Upper lobe of right lung (tissue), 1 donor: ENCODE measurements at places on chromosomes 1 and 21.

DNA sequence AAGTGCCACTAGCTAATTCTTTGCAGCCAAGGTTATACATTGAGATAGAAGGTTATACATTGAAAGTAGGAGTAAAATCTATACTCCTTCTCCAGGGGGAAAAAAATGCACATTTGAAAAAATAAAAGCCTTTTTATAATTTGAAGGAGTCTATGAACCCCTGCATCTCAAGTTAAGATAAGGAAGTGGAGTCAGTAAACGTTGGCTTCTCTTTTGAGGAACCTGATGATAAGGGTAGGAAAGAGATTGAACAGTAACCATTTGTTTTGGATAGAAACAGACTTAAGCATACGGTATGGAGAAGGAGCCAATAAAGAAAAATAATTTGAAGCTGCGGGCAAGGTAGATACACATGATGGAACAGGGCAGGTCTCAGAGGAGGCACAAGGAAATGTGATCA is 64.1 kb downstream of the RPAP2 start:
- no peak for DNase-seq

- DNase-seq: no peak
These were observed 10.3 kb downstream of the DONSON start for GRCh38 chr21:33578214-33578613.

DNA sequence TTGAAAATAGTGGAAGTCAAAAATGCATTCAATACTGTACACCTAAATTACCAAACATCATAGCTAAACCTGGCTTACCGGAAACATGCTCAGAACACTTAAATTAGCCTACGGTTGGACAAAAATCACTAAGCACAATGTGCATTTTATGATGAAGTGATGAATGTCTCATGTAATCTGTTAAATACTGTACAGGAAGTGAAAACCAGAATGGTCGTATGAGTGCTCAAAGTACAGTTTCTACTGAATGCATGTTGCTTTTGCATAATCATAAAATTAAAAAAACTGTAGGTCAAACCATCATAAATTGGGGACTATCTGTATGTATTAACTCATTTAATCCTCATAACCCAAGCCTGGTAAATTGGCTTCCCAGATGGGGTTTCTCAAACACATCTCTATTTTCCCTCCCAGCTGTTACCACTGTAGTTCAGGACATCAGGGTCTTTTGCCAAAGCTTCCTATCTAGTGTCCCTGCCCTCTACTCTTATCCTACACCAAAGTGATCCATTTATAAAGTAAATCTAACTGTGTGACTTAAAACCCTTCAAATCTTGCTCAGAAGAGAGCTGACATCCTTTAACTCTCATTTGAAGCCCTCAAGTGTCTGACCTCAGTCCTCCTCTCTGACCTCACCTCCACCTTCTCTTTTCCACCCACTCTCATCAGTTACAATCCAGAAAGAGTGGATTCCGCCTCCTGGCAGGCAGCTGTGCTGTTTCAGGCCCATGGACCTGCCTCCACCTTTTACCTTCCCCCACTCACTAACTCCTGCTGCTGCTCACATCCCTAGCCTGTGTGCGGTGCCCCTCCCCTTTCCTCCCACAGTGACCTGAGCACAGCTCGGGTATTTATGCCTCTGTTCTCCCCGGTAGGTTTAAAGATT is 356.4 kb upstream of the ST6GALNAC5 start:
- no peak for DNase-seq

DNA sequence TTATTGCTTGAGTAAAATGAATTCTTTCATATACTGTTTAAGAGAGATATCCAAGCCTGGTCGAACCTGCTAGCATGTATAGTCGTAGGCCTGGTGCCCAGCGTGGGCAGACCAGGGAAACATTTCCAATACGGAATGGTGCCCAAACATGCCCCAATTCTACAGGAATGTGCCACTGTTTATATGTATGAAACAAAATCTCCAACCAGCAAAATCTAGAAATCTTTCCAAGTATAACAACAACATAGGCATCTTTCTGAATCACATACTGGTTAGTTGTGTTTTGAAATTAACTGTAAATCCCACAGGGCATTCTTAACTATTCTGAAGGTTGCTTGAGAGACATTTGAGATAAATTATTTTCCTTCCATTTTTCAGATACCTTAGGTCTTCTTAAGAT is 17.0 kb upstream of the ABCD3 start:
- DNase-seq: no peak

- DNase-seq: peak; percentile 89
These were observed 3.0 kb downstream of the TRIM46 start for GRCh38 chr1:155176544-155177071.

DNA sequence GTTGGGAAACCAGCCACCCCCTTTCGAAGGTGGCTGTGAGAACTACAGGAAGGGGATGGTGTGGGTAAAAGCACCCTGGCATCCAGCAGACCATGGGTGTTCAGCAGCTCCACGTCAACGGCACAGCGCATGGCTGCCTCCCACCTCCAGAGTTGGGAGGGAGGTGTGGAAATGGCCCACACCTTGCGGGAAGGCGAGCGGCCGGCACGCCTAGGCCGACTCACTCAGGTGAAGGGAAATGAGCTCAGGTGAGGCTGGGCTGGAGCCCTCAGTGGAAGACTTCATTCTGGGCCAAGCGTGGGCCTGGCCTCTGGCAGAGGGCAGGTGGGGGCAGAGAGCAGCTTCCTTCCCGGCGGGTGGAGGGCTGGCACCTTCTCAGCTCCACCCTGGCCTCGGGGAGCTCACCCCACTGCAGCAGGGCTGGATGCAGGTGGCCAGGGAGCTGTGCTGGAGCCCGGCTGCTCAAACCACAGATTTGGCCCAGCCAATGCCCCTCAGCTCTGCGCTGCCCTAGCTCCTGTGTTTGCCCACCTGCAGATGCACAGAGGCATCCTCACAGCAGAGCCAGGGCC is 24.8 kb upstream of the ALDH4A1 start:
- no peak for DNase-seq

GRCh38 chr21:42939582-42940413 is 14.4 kb upstream of the ERVH48-1 start:
- DNase-seq: peak; percentile 7

DNA sequence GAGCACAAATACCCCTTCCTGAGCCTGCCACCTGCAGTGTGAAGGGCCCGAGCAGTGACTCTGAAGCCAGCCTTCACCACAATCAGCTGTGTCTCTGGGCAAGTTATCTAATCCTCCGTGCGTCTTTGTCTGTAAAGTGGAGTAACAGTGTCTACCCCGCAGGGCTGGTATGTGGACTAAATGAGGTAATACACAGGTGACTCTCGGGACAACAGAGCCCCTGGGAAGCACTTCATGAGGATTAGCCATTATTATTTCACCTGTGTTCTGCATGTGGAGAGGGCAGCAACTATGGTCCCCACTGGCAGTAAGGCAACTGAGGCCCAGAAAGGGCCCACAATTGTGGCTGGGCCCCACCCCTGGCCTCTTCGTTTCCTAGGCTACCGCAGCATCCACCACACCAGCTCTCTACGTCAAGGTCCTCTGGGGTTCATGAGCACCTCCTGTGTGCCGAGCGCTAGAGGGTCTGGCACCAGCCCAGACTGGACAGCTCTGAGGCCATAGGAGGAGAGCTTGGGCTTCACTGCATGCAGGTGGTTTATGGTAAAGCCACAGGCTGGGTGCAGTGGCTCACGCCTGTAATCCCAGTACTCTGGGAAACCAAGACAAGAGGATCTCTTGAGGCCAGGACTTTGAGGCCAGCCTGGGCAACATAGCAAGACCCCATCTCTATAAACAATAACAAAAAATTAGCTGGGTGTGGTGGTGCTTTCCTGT is 41.3 kb upstream of the LRP8 start:
- DNase-seq: peak; percentile 54

DNA sequence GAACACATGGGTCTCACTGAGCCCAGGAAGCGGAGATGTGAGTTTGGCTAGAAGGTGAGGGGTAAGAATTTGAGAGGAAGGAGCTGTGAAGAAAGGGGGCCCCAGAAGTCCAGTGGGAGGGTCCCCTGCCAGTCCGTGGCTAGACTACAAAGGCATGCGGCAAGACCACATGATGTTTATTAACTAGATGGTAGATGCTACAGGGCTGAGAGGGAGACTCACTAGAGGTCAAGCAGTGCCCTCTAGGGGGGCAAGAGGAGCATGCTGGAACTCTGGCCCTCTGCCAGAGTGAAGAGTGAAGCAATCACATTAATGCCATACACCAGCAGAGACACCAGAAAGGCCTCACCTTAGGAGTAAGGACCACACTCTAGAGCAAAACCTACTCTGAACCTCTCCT is 12.2 kb downstream of the KIAA0319L start:
- DNase-seq: no peak

GRCh38 chr1:31564606-31564989 is 11.7 kb upstream of the TINAGL1 start:
- peak; percentile 43 for DNase-seq

DNA sequence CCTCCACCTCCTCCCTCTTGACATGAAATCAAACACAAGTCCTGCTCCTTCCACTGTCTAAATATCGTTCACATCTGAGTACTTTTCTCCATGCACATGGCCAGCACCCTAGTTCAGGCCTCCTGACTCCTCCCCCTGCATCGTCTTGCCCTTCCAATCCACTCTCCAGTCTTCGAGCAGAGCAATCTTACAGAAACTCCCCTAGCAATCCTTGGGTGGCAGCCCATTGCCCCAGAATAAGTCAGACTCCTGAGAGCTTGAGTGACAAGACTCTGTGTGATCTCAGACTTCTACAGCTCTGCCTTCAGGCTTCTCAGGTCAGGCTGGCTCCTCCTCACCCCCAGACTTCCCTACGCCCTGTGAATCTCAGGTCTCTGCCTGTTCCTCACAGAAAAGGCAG is 5.5 kb downstream of the SH2D2A start:
- DNase-seq: no peak

GRCh38 chr21:45384656-45385548 is 20.1 kb upstream of the COL18A1 start:
- DNase-seq: peak; percentile 36

GRCh38 chr1:63662841-63663240 is 69.6 kb downstream of the PGM1 start:
- DNase-seq: no peak

GRCh38 chr1:35558374-35559316 is 1.0 kb downstream of the NCDN start:
- DNase-seq: no peak

DNA sequence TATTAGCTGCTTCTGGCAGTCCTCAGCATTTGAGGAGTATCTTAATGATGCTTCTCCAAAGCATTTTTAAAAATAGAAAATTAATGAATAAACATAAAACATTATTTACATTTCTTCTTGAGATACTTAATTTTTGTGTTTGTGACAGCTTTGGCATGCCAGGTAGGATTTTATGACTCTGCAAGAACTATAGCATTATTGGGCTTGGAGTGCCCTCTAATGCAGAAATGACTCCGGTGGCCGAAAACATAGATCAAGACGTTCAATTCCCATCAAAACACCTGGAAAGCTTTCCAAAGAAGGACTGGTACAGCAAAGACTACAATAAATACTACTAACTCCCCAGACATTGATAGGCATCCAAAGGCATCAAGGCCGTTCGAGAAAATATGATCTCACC is 366.4 kb upstream of the CXADR start:
- DNase-seq: no peak

DNA sequence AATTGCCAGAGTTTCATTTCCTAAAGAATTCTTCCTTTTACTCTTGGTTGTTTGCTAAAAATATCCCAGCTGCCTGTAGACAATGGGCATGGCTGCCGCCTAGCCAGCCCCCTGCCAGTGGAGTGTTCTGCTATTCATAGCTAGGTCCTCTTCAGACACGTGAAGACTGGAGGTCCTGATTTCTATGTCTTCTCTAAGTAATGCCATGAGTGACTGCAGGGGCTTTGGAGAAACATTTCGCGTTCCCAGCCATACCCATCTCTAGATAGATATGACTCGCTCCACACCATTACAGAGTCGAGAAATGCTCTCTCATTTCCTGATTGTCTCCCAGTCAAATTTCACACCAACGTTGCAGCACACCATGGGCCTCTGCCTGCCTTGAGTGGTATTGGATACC is 99.5 kb upstream of the BACE2 start:
- DNase-seq: no peak

DNA sequence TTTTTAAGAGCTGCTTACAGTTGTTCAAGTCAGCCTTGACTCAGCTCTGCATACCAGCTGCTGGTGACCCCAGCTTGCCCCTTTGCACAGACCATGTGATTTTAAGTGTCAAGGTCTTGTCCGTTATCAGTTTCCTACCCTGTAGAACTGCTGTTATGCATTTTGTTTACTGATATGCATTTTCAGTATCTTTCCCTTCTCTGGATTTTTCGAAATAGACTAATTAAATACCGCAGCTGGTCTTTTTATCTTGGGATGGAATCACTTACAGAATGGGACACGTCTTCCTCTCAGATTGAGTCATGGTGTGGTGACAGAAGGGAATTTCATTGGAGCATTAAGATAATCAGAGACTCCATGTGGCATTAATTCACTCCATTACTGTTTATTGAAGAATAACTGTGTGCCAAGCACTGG is 145.6 kb downstream of the FMN2 start:
- DNase-seq: no peak

DNA sequence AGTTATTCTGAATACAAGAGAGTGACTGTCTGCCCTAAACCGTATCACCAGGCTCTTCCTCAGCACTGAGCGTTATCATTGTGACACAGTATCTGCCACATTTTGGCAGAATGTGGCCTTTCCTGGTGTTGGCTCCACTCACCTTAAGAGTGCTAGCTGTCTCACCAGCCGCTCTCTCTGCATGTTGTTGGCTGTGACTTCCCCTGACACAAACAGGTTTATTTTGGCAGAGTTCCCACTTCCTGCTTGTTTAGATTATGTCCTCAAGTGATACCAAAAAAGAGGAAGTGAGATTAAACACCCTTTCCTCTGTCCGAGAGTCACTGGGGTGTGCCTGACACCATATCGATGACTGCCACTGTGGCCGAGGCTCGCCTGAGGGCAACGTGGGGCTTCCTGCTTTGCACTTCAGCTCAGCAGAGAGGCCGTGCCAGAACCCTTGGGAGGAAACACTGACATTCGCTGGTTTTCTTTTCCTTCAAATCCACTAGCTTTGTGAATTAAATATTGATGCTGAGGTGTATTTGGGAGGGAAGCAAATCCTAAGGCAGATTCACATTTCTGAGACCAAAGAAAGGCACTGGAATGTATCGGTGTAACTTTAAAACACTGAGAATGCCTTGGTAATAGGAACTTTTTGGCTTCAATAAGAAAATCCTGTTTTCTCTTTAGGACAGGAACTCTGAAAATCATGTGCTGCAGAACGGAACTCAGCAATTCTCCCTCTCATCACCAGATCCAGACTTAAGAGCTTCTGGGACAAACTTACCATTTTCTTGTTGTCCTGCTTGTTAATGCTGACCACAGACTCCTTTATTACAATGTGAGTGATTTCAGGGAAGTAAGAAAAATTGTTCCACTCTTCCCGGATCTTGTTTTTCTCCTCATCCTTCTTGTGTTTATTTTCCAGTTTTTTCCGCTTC is 102.1 kb downstream of the JAK1 start:
- peak; percentile 82 for DNase-seq

GRCh38 chr1:206565995-206566394 is 46.3 kb downstream of the EIF2D start:
- DNase-seq: no peak

DNA sequence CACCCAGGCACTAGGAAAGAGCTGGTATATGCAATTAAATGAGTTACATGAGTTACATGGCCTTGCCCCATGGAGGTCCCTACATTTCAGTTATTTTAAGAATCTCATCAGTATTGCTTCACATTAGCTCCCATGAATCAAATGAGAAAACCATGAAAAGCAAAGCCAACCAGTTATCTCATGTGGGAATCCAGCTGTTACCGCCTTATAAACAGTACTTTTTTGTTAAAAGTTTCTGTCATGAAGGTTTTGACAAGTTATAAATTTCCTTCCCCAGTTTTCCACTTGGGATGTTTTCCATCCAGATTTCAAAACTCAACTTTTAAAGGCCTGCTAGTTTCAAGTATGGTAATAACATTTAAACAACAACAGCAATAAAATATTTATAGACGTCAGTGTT is 544.8 kb downstream of the NUF2 start:
- no peak for DNase-seq
